Liver (tissue), 10 donors: ENCODE measurements at places on chromosomes 3 and 15. TPM values are rescaled to one million over a fixed set of nuclear protein-coding genes. Genes with fewer than 3 reads are reported as not detected.

DNA sequence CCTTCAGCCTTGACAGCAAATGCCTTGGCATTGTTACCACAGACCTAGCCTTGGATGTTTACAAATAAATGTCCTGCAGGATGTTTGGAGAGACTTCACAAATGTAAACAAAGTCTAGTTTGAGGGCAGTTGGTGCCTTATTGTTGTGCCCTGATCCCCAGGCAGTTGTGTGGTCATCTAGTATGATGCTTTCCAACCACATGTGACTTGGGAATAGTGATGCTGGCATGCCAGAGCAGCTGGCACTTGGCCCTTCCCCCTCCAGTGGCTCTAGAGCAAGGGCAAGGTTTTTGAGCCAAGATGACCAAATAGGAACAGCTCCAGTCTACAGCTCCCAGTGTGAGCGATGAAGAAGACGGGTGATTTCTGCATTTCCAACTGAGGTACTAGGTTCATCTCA, 258.2 kb downstream of the ADAMTS17 start:
- peaks cover 2% of the 10 kb centered on the region for H3K4me1 ChIP-seq
- H3K4me3 ChIP-seq: no peak overlapping the region
- no peak for DNase-seq
- no peaks in the 10 kb centered on the region for H3K27me3 ChIP-seq
- no peaks in the 10 kb centered on the region for H3K36me3 ChIP-seq
- H3K27ac ChIP-seq: no peak overlapping the region

DNA sequence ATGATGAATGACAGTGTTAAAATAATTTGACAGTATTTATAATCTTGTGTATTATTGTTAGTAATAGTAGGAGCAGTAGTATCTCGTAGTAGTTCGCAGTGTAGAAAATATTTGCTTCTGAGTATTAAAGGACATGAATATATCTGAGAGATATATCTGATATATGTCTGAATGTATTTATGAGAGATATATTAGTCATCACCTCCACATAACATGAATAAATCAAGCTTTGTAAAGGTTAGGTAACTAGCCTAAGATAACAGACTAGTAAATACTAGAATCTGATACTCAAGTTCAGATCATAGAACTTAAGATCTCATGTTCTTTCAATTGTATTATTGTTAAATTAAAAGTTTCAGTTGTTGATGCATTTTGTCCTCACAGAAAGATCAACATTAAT, 130.5 kb downstream of the UBE2E2 start:
- DNase-seq: no peak
- no peaks in the 10 kb centered on the region for H3K27me3 ChIP-seq
- no peak overlapping the region for H3K4me3 ChIP-seq
- H3K27ac ChIP-seq: no peak overlapping the region

DNA sequence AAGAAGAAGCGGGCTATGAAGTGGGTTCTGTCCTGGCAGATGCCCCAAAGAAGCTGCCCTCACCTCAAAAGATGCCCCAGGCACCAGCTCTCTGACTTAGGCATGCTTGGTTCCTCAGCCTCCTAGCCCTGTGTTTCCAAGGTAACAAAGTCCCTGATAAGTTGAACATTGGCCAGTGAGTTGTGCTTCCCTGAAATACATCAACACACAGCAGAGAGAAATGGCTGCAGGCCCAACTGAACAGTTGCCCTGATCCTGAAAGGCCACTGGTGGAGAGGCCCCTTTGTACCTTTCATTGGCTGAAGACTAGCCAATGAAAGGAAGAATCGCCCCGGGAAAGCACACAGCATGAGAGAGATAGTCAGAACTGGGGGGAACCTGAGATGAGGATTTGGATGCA, 169.9 kb upstream of the CTNNB1 start:
- H3K36me3 ChIP-seq: no peaks in the 10 kb centered on the region
- H3K4me3 ChIP-seq: no peak overlapping the region
- no peak overlapping the region for H3K27ac ChIP-seq

The TRIM69 gene
- polyA plus RNA-seq: 3.6 TPM
